AG04449 (cell line): ENCODE measurements at places on chromosomes 2 and 18.

DNA sequence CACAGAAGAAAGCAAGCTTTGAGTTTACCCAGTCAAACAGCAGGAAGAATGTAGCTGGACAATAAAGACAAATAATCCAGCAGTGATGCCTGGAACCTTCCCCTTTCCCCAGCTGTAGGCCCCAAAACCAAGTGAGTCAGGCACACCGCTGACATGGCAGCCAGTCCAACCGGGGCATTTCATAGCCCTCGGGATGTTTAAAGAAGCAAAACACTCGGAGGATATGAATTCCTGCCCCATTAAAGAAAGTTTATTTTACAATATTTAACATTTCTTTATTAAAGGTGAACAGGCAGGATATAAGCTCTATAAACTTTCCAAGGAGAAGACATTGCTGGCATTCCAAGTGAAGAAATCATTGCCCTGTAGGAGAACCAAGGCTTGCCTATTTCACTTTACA is 507.6 kb upstream of the TNP1 start:
- peak; percentile 37 for DNase-seq

- DNase-seq, result no peak
These were observed 43.5 kb downstream of the RRM2 start for GRCh38 chr2:10165861-10166675.

- no peak for DNase-seq
These were observed 307.1 kb downstream of the TSN start for GRCh38 chr2:122062506-122062905.

DNA sequence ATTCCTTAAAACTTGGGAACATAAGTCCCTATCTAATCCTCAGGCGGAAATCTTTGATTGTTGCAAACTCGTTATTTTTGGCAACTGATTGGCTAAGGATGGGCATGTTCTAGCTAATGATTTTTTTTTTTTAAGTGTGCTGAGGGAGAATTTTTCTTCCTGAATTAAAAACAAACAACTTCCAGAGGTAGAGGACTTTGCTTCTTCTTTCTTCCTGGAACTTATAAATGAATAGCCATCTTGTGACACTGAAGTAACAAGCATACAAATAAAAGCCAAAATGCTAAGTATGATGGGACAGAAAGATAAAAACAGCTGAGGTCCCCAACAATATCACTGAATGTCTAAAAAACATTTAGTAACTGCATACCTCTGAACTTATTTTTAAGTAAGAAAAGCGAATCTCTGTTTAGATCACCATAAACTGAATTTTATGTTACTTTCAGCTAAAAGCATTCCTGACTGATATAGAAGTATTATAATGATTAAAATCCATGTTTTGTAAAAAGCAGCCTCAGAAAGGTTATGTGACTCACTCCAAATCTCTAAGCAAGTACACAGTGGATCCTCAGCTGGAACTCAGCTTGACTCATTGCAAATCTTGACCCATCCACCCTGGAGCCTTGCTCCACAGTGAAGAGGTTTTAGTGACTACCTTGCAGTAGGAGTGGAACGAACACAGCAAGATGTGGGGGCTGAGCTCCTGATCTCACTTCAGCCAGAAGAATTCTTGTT is 344.4 kb downstream of the CLIP4 start:
- peak; percentile 56 for DNase-seq

GRCh38 chr2:46801731-46802664 is 113.6 kb downstream of the MCFD2 start:
- no peak for DNase-seq

DNA sequence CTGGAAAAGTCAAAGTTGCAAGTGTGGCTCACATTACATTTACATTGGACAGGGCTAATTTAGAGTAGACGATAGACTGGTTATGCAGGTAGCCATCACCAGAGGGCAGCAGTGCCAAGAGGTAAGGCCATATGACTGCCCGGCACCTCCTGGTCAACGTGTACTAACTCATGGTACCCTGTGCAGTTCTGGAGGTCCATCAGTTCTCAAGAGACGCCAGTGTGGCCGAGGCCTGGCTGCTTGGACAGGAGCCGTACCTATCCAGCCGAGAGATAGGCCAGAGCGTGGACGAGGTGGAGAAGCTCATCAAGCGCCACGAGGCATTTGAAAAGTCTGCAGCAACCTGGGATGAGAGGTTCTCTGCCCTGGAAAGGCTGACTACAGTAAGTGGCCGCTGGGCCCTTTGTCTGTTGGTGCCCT is 65.8 kb upstream of the EML6 start:
- no peak for DNase-seq

- DNase-seq, result no peak
These were observed 201.8 kb upstream of the KLHL14 start for GRCh38 chr18:32974421-32975162.

DNA sequence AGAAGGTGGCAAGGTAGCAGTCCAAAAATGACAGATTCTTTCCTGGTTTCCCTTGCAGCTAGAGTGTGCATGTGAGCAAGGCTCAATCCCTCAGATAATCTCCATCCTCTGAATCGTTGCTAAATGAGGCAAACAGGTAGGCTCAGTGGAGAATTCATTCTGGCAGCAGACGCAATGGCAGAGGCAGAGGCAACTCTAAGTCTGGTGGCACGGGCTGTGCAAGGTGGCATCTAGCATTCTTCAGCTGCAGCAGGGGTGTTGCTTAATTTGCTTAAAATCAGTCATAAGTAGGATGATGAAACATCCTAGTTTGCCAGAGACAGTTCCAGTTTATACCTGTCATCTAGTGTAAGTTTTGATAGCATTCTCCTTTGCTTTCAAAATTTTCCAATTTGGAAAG is 391.1 kb upstream of the MEX3C start:
- no peak for DNase-seq

GRCh38 chr18:76875390-76876325 is 53.3 kb downstream of the ZNF236 start:
- DNase-seq, result no peak

- no peak for DNase-seq
These were observed 140.3 kb downstream of the GALNT14 start for GRCh38 chr2:30997979-30998378.

GRCh38 chr2:233844836-233845235 is 9.5 kb downstream of the HJURP start:
- no peak for DNase-seq

DNA sequence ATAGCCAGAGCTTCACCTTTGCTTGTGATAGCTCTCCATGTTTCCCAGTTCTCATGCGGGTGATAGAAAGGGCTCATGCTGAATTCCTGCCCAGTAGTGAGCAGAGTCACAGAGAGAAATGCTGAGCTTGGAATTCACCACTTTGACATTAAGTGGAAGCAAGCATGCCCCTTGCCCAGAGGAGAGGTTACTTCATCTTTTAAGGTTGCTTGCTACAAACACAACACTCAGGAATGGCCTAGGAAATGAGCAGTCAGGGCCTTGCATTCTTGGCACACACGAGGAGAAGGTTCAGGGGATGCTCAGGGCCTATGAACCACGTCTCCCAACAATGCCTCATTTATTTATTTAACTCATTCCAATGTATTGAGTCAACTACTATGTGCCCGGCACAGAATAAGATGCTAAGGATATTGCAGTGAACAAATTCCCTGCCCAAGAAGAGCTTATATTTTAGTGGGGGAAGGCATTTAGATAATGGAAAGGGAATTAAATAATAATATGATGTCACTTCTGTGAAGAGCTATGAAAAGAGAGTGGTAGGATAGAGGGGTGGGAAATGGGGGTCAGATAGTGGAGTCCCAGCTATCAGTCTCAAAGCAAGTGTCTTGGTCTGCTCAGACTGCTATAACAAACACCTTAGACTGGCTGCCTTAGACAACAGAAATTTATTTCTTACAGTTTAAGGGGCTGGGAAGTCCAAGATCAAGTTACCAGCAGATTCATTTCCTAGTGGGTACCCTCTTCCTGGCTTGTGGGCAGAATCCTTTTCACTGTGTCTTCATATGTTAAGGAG is 42.1 kb downstream of the DDX18 start:
- DNase-seq, result peak; percentile 90

- no peak for DNase-seq
These were observed 9.5 kb downstream of the TRIB2 start for GRCh38 chr2:12726271-12726670.

GRCh38 chr2:28322456-28322855 is 70.2 kb upstream of the FOSL2 start:
- DNase-seq, result no peak

GRCh38 chr2:220281771-220282170 is 654.3 kb downstream of the SLC4A3 start:
- DNase-seq, result no peak

DNA sequence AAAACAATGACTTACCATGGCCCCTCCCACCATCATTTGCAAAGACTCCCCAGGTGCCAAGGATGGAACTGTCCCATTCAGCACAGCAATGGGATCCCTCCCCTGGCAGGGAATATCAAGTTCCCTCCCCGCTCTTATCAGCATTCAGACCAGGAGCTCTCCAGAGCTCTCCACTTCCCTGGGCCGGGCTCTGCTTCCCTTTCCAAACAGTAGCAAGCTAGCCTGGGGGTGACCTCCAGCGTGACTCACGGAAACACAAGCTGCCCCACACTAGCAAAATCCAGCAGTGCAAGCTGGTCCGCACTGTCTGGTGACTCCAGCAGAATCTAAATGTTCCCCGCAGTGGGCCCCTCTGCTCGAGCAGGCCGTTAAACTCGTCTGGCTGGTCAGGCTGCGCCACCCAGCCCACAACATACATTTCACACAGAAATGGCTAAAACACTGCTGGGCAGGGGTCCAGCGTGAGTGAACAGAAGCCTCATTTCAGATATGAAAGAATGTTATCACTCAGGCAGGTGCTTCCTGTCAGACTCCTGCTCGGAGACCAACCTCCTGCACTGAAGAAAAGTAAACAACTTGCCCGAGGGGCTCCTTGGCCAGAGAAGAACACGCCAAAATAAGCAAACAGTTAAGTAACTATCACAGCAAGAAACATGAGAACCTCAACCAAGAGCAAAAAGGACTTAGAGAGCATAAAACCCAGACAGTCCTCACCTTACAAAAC is 33.9 kb downstream of the STAT1 start:
- no peak for DNase-seq

DNA sequence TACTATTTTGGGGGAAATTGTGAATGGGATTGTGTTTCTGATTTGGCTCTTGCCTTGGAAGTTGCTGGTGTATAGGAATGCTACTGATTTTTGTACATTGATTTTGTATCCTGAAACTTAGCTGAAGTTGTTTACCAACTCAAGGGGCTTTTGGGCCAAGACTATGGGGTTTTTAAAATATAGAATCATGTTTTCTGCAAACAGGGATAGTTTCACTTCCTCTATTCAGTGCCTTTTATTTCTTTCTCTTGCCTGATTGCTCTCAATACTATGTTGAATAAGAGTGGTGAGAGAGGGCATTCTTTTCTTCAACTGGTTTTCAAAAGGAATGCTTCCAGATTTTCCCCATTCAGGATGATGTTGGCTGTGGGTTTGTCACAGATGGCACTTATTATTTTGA is 1383.8 kb upstream of the ACVR2A start:
- DNase-seq, result no peak

- DNase-seq, result no peak
These were observed 10.7 kb downstream of the ARHGAP15 start for GRCh38 chr2:143139835-143140393.

GRCh38 chr2:80380736-80381135 is 76.2 kb upstream of the LRRTM1 start:
- DNase-seq, result no peak

GRCh38 chr2:143433251-143433650 is 304.0 kb downstream of the ARHGAP15 start:
- DNase-seq, result no peak

- no peak for DNase-seq
These were observed 28.8 kb downstream of the ASAP2 start for GRCh38 chr2:9235147-9236044.

GRCh38 chr18:22594155-22594690 is 176.5 kb upstream of the CTAGE1 start:
- DNase-seq, result no peak

GRCh38 chr2:196322973-196323810 is 151.8 kb upstream of the STK17B start:
- DNase-seq, result peak; percentile 42

GRCh38 chr2:190889175-190889943 is 8.7 kb downstream of the GLS start:
- no peak for DNase-seq

- DNase-seq, result no peak
These were observed 15.4 kb downstream of the PPM1B start for GRCh38 chr2:44184106-44184505.

DNA sequence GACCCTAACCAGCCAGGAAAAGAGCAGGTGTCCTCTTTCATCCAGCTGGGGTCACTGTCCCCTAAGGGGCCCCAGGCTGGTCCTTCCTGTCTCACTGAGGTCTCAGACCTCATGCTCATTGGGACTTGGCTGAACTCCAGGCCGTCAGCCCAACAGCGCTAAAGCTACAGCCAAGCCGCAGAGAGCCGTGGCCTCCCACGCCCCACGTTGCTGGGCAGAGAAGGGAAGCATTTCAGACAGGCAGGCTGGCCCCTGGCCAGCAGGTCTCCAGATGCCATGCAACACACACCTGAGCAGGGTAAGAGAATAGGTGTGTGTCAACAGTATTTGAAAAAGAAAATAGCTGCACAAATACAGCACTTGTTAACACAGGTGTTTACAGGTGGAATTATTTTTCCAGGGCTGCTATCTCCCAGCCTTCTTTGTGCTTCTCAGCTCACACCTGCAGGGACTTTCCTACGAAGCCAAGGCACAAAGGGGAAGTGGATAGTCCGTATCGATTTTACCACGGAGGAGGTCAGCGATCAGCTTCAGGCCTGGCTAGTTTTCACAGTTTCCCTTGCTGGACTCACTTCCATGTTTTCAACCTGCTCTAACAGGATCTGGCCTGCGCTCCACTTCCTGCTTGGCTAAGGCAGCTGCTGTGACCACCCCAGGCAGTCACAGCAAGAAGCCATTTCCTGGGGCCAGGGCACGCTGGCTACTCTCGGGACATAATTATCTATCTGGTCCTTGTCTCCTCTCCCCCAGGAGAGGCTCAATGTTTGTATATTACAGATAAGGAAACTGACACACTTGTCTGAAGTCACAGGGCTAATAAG is 156.1 kb upstream of the ID2 start:
- DNase-seq, result no peak

DNA sequence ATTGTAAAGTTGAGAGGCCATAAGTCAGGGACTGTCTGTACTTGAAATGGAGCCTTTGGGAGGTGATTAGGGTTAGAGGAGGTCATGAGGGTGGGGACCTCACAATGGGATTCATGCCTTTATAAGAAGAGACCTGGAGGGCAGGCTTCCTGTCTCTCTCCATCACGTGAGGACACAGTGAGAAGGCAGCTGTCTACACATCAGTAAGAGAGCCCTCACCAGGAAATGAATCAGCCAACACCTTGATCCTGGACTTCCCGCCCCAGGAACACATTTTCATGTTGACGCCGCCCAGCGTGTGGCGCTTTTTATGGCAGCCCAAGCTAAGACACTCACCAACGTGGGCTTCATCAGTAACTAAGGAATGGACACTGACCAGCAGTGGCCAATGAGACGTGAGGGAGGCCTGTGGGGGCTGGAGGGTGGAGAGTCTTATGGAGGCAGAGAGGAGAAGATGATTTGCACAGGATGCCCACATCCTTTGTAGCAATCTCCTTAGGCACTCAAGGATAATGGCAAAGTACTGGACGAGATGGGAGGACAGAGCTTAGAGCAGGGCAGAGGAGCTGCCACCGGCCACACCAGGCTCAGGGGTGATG is 162.7 kb downstream of the EIPR1 start:
- no peak for DNase-seq
